ENCODE measurements at places on chromosomes 13 and 19. TPM values are rescaled to one million over a fixed set of nuclear protein-coding genes. Genes with fewer than 3 reads are reported as not detected.

Gene TLE2
- 10.5 TPM for polyA plus RNA-seq

Gene TPM4
- 77.4 TPM for polyA plus RNA-seq

Gene SPRYD7
- 7.6 TPM for polyA plus RNA-seq

Gene NKPD1
- 0.07 TPM for polyA plus RNA-seq

Gene FFAR3
- polyA plus RNA-seq: not detected

Gene CERS4
- polyA plus RNA-seq: 5.6 TPM

Gene ZNF665
- polyA plus RNA-seq: 1.8 TPM

Gene WBP4
- polyA plus RNA-seq: 11.2 TPM

Gene CD33
- 39.6 TPM for polyA plus RNA-seq

Gene PDX1
- polyA plus RNA-seq: not detected

Gene MTUS2
- polyA plus RNA-seq: 0.28 TPM

Gene ZFP14
- 0.94 TPM for polyA plus RNA-seq

Gene CACNG6
- not detected for polyA plus RNA-seq

Gene RDH8
- not detected for polyA plus RNA-seq

Gene KLK15
- polyA plus RNA-seq: not detected

Gene VAV1
- 11.1 TPM for polyA plus RNA-seq

Gene USHBP1
- 0.11 TPM for polyA plus RNA-seq

Gene ZNF235
- 0.88 TPM for polyA plus RNA-seq

Gene ZFR2
- not detected for polyA plus RNA-seq

Gene CACNA1A
- polyA plus RNA-seq: 0.03 TPM

Gene ZNF575
- polyA plus RNA-seq: 0.98 TPM

Gene PDE4C
- polyA plus RNA-seq: 0.81 TPM

Gene MAP4K1
- 0.99 TPM for polyA plus RNA-seq

Gene KCNN4
- polyA plus RNA-seq: 37.7 TPM

Gene FFAR2
- polyA plus RNA-seq: not detected

Gene SIGLEC5
- polyA plus RNA-seq: not detected

Gene OR7G1
- not detected for polyA plus RNA-seq

Gene PEAK3
- polyA plus RNA-seq: not detected

Gene ATP4A
- not detected for polyA plus RNA-seq

Gene CASP14
- not detected for polyA plus RNA-seq

Gene PINLYP
- 6.7 TPM for polyA plus RNA-seq

Gene IZUMO2
- polyA plus RNA-seq: not detected

Gene SPTBN4
- polyA plus RNA-seq: 1.2 TPM

Gene FSTL3
- polyA plus RNA-seq: 8.0 TPM

Gene CCDC169
- polyA plus RNA-seq: 12.4 TPM

Gene LGALS7B
- not detected for polyA plus RNA-seq

Gene PRX
- polyA plus RNA-seq: 1.4 TPM

Gene CEACAM16
- not detected for polyA plus RNA-seq

Gene ATP8A2
- 0.04 TPM for polyA plus RNA-seq

Gene ELSPBP1
- polyA plus RNA-seq: not detected

Gene CYTH2
- polyA plus RNA-seq: 38.1 TPM

Gene SYCN
- polyA plus RNA-seq: not detected

Gene PSG3
- polyA plus RNA-seq: not detected

Gene OXGR1
- polyA plus RNA-seq: not detected

Gene F7
- polyA plus RNA-seq: 0.13 TPM

Gene CERS1
- 1.1 TPM for polyA plus RNA-seq

Gene CEACAM4
- polyA plus RNA-seq: not detected

Gene COX7A1
- not detected for polyA plus RNA-seq

Gene TPGS1
- 15.0 TPM for polyA plus RNA-seq

Gene NFKBIB
- 46.7 TPM for polyA plus RNA-seq

Measured in K562 (cell line).